ENCODE measurements at places on chromosomes 5 and 9.
A peak's percentile ranks its signal among the peaks of the same experiment; 100 is the strongest.

GRCh38 chr5:6649186-6649585 lies 15.9 kb downstream of the SRD5A1 start:
- no peak for DNase-seq

DNA sequence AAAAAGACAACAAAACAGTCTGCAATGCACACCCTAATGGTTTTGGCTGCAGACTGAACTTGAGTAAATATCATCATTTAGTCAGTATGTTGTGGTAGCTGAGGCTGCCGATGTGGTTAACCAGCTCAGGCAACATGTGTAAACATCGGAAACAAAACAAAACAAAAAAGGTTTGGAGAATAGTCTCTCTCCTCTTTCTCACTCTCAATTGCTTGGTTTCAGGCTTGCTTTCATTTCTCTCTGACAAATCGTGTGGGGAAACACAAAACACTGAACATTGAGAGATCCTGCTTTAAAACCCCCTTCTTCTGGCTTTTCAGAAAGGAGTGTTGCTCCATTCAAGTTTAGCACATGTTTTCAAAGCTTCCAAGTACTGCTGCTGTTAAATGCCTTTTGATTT lies 453.3 kb downstream of the BNC2 start:
- DNase-seq: peak; percentile 72

GRCh38 chr5:36839489-36840476 lies 36.8 kb upstream of the NIPBL start:
- no peak for DNase-seq

DNA sequence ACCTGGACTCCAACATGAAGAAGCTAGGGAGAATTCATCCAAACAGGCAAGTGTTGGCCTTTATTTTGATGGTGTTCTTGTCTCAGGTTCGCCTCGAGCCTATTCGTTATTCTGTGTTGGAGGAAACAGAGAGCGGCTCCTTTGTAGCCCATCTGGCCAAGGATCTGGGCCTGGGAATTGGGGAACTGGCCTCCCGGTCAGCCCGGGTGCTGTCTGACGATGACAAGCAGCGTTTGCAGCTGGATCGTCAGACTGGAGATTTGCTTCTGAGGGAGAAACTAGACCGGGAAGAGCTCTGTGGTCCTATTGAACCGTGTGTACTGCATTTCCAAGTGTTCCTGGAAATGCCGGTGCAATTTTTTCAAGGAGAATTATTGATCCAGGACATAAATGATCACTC lies 367 bp downstream of the PCDHB4 start:
- no peak for DNase-seq

DNA sequence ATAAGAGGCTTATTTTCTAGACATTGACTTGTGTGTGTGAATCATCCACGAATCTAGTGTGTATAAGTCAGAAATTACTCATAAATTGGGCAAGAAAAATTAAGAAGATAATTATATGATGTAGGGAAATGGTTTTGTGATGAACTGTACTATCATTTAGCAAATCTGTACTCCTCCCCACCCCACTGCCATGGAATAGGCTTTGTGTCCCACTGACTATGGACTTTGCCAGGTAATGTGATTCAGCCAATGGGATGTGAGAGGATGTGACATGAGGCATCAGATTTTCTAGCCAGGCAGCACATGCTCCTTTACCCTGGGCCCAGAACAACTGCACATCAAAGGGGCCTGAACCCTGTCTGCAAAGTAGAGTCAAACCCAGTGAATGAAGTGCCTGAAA lies 406.6 kb downstream of the CTNND2 start:
- no peak for DNase-seq

GRCh38 chr9:4073371-4073770 lies 226.5 kb downstream of the GLIS3 start:
- DNase-seq: no peak

DNA sequence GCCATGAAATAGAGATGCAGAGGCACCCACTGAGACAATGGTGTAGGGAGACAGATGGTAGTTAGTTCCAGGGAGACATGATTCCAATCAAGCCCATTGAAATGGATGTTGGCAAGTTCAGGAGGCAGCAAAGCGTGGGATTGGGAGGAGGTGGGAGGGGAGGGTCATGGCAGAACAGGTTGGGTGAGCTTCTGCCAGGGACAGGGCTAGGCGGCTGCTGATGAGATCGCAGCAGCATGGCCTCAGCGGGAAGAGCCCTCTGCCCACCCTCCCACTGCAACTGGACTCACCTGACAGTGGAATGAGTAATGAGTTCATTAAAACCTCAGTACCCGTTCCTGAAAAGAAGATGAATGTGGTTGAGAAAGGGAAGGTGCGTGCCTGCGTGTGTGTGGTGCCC lies 418.2 kb downstream of the CDK5RAP2 start:
- DNase-seq: no peak

DNA sequence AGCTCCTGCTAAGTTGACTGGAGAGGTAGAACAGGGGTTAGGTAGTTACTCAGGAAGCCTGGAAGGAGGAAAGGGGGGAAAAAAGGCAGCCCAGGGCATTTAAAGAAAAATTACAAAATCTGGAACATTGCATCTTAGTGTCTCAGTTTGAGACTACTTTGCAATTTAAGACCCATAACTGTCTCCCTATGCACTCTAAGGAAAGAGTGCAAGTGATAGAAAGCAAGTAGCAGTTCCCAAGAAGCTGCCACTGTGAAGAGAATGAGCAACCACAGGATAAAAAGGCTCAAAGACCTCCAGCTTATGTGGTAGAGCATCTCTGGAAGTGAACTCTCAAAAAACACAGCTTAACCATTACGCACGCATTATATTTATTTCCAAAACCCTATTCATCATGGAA lies 141.8 kb downstream of the SLCO4C1 start:
- DNase-seq: no peak

- no peak for DNase-seq
Measured at GRCh38 chr5:177297922-177298321, 5.6 kb downstream of the RAB24 start.

GRCh38 chr5:169289520-169289919 lies 11.4 kb downstream of the SLIT3 start:
- no peak for DNase-seq

DNA sequence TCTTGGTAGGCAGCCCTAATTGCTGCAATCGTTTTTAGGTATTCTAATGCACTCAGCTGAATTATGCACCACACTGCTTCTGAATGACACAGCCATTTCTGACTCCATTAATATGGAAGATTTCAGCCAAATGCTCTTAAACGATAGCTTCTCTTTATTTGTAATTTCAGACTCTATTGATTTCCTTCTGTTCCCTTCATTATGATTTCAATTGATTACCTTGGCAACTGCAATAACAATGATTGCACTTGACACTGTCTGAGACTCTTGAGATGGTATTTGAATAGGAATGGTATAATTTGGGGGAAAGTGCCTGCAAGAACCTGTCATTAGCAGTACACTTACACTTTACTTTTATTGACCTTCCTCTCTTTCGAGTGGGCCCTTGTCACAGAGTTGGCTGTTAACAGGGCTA lies 296.1 kb upstream of the DMAC1 start:
- no peak for DNase-seq

DNA sequence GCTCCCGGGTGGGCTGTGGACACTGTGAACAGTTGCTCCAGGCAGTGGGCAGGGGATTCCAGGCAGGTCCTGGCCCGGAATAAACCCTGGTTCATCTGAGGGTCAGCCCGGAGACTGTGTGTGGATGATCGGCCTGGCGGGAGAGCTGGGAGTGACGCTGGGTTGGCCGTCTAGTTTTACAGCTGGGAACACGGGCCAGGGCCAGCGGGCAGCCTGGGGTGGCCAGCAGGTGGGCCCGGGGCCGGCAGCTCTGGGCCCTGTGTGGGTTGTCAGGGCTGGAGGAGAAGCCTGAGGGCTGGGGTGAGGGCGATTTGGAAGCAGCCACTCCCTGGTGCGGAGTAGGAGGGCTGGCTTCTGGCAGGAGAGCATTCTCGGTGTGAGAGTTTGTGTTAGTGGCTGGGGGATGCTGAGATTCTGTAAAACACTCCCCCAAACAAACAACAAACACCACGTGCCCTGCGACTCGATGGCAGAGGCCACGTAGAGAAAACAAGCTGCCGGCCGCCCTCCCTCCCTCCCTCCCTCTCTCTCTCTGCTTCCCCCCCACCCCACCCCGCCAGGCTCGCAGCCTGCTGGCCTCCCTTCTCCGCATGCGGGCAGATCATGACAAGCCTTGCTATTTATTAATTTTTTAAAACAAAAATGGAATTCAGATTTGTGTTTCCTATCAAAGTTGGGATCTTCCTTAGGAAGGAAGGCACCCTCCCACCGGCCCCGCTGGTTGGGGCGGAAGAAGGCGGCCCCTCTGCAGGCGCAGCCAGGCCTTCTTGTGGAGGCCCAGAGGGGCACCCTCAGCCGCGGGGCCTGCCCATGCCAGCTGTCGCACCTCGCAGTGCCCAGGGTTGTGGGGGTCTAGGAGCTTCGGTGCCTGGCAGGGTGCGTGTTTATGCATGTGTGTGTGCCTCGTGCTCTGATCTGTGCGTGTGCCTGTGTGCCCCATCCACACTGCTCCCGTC lies 49.5 kb downstream of the RXRA start:
- peak; percentile 58 for DNase-seq

DNA sequence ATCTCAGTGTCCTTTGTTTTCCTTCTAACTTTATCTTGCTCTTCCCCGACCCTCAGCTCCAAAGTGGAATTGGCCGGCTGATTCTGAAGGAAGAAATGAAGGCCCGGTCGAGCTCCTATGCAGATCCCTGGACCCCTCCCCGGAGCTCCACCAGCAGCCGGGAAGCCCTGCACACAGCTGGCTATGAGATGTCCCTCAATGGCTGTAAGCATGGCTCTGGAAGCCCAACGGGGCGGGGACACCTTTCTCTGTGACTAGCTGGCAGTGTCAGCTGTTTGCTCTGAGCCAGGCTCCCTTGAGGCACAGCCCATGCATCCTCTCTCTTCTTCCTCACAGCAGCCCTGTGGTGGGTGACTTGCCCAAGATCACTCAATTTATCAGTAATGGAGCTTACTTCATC lies 23.9 kb upstream of the AFAP1L1 start:
- DNase-seq: no peak

DNA sequence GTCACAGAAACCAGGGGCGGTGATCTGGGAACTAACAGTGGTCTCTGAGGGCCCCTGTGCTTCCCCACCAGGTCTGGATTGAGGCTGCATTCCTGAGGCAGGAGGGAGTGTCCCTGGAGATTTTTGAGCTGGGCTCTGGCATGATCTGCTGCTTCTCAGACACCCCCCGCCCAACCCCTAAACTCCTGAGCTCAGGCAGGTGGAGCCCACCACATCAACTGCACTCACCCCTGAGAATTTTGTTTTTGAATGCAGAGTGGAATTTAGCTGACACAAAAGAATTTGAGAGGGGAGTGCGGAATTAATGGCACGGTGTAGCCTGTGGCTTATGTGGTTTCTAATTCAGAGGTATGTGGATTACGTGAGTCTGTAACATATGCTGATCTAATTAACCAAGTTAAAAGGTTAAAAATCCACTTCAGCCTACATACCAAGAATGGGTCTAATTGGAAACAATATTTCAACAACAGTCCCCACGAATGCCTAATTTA lies 23.9 kb upstream of the CTSL start:
- peak; percentile 32 for DNase-seq

GRCh38 chr5:68884883-68885282 lies 208.9 kb upstream of the SLC30A5 start:
- peak; percentile 12 for DNase-seq

- no peak for DNase-seq
Measured at GRCh38 chr9:76620996-76621395, 143.2 kb upstream of the PCA3 start.

DNA sequence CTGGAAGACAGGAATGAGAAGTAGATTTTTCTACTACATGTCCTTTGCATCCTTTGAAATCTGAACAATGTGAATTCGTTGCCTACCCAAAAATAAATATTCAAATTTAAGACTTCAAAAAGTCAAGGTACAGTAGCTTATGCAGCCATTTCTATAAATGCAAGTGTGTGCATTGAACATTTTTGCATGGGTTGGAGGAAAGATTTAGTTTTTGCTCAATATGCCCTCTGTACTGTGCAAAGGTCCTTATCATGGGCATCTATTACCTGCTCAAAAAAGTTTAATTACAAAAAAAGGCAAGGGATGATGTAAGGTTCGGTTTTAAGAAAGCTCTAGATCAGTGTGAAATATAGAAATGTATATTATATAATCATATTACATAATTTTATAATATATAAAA lies 22.6 kb downstream of the AKNA start:
- DNase-seq: no peak

DNA sequence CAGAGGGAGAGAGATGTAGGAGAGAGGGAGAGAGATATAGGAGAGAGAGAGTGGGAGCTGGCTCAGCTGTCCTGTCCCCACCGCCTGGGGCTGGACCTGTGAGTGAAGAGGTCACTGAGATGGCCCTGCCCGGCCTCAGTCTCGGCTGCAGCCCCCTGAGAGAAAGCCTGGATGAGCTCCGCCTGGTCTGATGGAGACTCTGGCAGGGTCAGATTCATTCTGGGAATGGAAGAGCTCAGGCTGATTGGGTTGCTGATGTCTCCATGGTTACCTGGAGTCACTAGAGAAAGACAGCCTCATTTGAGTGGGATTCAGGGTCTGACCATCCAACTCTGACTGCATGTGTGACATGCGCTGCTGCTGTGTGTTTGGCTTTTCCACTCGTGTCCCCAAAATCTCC lies 27.1 kb upstream of the SEMA4D start:
- no peak for DNase-seq

- DNase-seq: no peak
Measured at GRCh38 chr9:16417749-16418148, 452.7 kb downstream of the BNC2 start.

DNA sequence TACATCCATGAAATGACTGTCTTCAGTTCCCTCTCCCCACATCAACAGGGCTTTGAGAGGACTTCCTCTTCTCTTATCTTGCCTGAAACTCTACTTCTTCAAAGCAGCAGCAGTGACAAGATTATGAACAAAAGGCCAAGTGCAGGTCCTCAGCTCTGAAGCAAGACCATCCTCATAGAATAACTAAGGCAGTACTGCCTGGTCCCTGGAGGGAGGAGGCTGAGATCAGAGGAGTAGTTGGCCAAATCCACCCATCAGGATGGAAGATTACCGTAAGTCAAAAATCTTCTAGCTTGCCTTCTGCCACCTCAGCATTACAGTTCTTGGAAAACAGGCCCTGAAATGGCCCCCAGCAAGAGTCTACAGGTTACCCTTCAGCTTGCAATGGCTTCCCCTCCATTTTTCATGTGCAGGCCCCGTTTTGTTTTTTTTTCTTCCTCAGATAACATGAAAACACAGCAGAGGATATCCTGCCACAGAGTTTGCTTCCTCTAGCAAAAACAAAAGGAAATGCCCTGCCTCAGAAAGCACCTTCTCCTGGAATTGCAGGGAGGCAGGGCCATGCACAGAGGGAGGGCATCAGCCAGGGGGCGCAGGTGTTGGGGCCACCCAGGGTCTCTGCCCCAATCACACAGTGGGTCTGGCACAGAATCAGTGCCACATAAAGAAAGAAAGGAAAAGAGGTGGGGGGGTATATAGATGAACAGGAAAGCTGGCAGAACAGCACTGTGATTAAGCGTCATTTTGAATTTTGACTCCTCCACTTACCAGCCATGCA lies 40.0 kb downstream of the KLHL3 start:
- DNase-seq: no peak

- DNase-seq: peak; percentile 16
Measured at GRCh38 chr9:79524266-79524665, 47.5 kb upstream of the TLE4 start.

All from GM03348 (cell line).